Stimulated activated CD4-positive, alpha-beta T cell treated with anti-CD3 and anti-CD28 coated beads, Interleukin-2, amount 100 ng/mL, for 48 hours (primary cell): ENCODE measurements at places on chromosomes 1 and 21.

DNA sequence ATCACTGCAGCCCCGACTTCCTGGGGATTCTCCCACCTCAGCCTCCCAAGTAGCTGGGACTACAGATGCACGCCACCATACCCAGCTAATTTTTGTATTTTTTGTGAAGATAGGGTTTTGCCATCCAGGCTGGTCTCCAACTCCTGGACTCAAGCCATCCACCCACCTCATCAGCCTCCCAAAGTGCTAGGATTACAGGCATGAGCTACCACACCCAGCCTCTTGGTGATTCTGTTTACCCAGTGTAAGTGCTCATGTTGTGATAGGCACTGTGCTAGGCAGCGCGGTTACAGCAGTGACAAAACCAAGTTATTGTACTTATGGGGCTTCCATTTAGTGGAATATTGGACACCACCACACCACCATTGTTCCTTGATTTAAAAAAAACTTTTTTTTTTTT is 9.7 kb upstream of the STX12 start:
- DNase-seq: no peak

DNA sequence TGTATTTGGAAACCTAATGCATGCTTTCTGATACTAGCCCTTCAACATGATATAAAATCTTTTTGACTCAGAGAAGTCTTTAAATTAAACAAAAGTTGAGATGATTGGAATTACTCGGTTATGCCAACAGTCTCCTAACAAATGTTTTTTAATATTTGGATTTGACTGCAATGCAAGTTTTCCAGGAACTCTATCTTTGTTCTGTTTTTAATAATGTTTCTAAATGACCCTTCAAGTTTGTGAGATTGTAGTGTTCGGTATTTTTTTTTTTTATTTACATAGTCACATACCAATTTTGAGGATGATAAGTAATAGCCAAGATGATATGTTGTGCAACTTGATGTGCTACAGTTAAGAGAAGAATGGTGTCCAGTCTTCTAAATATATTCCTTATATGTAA is 258.0 kb downstream of the FMN2 start:
- no peak for DNase-seq

- DNase-seq: peak; percentile 6
Observed at GRCh38 chr1:109371341-109371739, 26.4 kb downstream of the SORT1 start.

GRCh38 chr1:171110621-171111326 is 20.1 kb downstream of the FMO3 start:
- DNase-seq: no peak

DNA sequence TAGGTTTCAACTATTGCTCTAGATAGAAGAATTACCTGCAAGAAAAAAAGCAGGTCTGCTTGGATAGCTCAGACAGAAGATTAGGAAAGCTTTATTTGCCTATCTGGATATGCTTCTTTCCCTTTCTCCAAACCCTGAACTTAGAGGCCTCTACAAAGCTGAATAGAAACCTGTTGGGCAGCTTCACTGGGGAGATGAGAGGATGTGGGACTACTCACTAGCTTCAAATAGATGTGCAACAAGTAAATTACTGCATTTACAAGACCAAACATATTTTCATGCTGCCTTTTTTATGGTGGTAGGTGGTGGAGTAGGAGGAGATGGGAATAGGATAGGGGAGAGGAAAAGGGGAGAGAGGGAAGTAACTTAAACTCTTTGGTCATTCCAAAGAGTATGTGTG is 6.4 kb downstream of the CLCA2 start:
- no peak for DNase-seq

DNA sequence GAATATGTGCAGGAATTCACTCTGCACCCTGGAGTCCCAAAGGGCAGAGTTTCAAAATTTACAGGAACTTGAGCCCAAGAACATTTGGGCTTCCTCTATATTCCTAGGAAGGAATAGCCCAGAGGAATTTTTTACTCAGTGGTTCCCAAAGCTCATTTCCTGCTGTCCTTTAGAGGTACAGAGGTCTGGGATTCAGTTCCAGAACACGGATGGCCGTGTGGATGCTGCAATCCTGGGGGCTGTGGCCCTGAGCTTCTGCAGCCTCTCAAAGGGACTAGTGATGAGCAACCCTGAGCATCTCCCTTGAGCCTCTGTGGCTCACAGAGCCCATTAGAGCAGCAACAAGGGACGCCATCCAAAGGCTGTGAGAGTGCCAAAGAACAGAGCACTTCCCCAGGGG is 10.1 kb upstream of the RHOU start:
- DNase-seq: no peak

DNA sequence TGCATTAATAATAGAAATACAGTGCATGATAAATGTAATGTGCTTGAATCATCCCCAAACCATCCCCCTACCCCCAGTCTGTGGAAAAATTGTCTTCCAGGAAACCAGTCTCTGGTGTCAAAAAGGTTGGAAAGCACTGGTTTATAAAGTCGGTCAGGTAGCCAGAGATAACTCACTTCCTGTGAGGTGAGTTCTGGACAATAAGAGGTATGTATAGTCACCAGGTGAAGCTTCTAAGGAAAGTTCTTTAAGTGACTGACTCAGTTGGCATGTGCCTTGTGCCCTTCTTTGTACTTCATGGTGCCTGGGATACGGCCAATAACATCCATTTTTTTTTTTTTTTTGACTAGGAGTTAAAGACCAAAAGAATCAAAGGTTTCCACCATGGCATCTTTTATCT is 103.7 kb downstream of the GPATCH2 start:
- no peak for DNase-seq

GRCh38 chr1:101264697-101265096 is 27.9 kb downstream of the S1PR1 start:
- no peak for DNase-seq

- DNase-seq: no peak
Observed at GRCh38 chr1:198498103-198498385, 42.4 kb downstream of the ATP6V1G3 start.

DNA sequence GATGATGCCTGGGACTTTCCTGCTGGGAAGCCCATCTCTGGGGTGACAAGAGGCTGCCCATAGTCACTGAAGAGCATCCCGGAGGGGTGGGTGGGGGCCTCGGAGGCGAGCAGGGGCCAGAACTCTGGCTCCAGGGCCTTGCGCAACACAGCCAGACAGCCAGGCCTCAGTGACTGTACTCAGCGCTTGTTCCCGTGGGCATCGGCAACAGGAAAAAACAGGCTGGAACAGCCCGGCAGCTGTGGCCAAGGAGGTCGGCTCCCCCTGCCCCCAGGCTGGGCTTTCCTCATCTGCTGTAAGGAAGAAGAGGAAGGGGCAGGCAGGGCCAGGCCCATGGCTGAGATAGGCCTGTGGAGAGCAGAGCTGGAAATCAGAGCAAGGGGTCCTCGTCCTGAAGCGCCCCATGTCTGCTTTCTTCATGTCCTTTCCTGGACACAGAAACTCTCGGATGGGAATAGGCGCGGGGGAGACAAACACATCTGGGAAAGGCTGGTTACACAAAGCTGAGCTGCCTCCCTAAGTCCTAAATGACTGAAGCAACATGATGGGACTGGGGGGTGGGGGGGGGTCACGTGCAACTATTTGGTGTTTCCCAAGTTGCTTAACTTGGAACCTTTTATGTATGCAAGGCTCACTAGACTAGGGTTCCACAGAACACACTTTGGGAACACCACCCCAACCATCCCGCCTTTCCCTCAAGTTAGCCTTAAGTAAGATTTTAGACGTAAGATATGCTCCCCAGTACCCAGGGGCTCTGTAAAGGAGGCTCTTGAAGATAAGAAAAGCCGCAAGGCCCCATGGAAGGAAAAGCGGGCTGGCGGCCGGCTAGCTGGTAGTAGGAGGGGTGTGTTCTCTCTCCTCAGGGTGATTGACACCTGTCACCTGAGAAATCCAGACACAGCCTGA is 30.7 kb downstream of the HSPG2 start:
- no peak for DNase-seq

GRCh38 chr1:63189677-63190076 is 132.7 kb upstream of the FOXD3 start:
- DNase-seq: no peak

DNA sequence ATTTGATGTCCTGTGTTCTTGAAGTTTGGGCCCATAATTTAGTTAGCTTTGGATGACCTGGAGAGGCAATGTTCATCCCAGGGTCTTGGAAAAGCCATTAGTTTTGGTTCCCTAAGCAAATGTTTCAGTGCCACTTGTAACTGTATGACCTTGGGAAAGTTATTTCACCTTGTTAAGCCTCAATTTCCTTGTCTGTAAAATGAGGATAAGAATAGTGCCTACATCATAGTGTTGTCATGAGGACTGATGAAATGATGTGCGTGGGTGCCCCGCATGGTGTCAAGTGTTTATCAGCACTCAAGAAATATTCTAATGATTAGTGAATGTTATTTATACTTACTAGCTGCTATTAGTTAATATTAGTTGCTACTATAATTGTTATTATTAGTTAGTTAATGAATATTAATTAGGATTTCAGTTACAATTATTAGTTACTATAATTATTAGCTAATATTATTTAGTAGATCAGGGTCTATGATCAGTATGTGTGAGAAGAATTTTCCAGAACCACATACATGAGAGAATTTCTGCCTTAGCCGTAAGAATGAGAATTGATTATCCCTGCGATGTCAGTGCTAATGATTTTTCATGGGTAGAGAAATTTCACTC is 1.9 kb downstream of the SH3BGR start:
- no peak for DNase-seq
